Pericardium fibroblast (primary cell): ENCODE measurements at places on chromosomes 4 and X. TPM values are rescaled to one million over a fixed set of nuclear protein-coding genes. Genes with fewer than 3 reads are reported as not detected.

Gene S100G
- total RNA-seq = not detected in 2 replicates

Gene COL4A6
- total RNA-seq = 1.3 and 3.5 TPM in 2 replicates

Gene RGN
- not detected in 2 replicates for total RNA-seq

Gene GIMD1
- total RNA-seq = not detected in 2 replicates

Gene TMPRSS11B
- not detected in 2 replicates for total RNA-seq

Gene CSAG1
- total RNA-seq = not detected in 2 replicates

Gene ABCG2
- total RNA-seq = under 0.01 and 0.23 TPM in 2 replicates
